ENCODE measurements at places on chromosomes 12 and 14.

GRCh38 chr12:52121824-52122539 is 42.5 kb downstream of the SMIM41 start:
- no peak for DNase-seq

DNA sequence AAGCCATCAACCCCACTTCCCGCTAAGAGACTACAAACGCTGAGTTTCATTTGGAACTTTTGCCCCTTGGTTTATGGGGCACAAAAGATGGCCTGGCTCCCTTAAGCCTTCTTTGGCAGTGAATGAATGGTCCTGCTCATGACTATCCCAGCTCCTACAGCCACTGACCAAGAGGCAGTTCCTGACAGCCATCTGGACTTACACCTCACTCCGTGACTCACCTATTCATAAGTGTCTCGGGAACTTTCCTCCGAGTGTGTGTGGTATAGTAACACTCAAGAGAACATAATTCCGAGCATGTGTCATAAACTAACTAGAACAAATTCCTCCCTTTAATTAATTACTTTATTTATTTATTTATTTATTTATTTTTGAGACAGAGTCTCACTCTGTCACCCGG is 51.9 kb upstream of the NUDT4 start:
- DNase-seq, result no peak

DNA sequence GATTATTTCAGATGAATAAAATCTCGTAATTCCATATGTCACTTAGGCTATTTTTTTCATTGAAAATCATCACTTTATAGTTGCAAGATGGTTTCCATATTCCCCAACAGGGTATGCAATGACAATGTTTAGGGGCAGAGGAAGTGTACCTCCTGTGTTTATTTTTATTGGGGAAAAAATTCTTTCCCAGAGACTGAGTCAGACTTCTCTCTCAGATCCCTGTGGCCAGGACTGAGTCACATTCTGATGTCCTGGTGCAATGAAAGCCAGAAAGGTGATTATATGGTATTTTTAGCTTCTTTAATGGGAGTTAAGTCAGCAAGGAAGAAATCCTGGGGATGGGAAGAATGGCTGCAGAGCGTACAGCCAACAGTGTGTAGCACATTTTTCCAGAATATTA is 196.9 kb upstream of the ALG10 start:
- DNase-seq, result no peak

DNA sequence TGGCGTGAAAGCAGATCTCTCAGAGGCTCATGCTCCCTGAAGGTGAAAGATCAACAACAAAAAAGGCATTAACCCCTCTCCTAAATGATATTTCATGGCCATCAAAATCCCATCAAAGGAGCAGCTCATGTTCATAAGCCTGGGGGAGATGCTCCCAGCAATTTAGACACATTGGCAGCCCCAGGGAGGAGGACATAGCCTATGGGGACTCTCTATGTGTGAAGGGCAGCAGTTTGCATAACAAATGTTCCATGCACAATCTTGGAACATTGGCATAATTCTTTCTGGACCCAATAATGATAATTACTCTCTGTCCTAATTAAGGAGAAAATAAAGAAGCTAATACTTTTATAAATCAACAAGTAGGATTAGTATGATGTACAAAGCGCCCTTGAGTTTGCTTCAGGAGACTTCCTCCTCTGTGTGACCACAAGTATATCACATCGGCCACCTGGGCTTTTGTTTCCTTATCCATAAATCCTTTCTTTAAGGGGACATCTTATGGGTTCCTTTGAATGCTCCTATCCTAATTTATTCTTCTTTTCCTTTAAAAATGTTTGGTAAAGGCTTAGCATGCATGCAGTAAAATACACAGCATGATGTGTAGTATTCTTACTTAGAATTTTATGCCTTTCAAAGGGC is 161.9 kb upstream of the PLEKHG7 start:
- DNase-seq, result no peak

DNA sequence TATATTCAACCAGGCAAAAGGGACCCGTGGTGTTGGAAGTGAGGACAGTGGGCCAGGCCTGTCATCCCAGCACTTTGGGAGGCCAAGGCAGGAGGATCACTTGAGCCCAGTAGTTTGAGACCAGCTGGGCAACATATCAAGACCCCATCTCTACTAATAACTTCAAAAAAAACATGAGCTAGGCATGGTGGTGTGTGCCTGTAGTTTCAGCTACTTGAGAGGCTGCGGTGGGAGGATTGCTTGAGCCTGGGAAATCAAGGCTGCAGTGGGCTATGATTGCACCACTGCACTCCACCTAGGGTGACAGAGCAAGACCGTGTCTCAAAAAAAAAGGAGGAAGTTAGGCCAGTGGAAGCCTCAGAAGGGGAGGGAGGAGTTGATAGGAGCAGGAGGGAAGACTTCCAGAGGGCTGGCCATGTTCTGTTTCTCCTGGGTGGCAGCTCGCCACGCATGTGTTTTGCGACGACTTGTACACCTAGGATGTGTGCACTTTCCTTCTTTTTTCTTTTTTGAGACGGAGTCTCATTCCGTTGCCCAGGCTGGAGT is 10.1 kb downstream of the SLC25A29 start:
- no peak for DNase-seq

DNA sequence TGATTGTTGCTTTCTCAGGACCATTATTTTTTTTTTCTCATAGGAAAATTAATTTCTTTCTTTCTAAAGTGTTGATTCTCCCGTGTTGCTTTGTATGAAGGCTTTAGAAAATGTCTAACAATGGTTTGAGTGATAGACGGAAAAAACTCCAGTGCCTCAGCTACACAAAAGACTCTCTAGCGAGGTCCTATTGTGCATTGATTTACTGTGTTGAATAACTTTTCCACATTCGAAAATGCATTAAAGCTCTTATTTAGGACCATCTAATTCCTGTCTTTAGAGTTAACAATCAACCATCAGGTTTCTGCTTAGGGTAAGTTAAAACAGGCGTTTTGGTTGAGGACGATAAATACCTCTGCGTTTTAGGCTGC is 99.6 kb downstream of the PTPN11 start:
- DNase-seq, result no peak

DNA sequence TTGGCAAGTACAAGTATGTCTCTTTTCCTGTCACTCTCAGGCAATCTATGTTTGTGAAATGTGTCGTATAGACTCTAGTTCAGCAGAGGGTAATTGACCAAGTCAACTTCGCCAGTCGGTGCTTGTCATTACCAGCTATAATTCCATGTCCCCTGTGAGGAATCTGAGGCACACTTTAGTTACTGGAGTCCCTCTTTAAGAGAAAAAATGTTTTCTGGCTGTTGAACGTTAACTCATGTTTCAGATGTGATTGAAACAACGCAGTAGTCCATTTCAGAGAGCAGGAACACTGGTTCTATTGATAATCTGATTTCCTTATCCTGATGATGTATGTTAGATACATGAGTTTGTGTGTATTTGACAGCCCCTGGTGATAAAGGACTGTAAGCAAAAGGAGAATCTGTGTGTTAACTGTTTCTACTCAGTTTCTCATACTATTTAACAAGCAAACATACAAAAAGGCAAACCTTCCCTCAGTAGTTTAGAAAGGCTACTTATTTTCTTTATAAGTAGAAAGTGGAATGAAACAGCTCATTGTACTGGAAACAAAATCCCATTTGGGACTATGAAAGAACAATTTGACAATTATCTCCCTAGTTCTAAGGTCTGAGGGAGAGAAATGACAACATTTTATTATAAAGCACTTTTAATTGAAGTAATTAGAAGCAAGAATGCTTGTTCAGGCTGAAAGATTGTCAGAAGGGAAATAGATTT is 161.1 kb upstream of the TRHDE start:
- no peak for DNase-seq

DNA sequence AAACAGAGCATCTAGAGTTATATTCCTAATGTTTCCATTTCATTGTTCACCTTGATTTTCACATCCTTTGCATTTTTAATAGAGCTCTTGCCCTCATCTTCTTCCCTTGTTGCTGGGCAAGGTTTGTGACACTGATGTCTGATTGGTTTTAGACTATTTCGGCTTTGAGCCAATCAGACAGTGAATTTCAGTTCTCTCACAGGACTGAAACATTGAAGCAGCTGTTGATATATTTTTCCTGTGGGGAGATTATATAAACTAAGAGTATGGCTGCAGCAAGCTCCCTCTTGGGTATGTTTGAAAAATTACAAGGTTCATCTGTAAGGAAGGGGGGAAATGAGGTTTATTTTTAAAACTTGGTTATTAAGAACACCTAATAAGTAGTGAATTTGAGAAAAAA is 51.2 kb downstream of the ATF7IP start:
- DNase-seq, result no peak

DNA sequence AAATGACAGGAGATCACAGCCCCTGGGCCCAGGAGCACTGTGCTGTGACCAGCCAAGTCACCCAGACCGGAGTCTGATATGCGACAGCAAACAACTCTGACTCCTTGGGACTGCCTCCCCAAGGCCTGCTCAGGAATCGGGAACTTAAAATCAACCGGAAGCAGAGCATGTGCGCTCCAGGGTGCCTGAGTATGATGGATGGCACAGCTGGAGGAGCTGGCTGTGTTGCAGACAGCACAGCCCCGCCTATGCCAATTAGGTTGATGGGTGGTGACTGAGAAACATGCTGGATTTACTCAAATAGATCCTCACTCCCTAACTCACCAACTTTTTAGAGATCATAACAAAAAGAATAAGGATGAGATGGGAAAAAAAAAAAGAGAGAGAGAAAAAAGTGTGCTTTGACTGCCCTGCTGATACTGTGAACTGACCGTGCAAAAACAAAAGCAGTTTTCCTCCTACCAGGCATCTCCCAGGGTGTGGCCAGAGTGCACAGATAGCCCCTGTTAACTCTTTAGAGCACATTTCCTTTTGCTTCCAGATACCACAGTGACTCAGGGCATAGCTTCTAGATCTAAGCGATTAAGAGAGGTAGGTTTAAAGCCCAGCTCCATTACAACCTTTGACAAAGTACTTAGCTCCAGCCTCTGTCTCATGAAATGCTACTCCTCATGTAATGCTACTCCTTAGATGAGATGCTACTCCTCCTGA is 27.4 kb upstream of the STON2 start:
- no peak for DNase-seq

DNA sequence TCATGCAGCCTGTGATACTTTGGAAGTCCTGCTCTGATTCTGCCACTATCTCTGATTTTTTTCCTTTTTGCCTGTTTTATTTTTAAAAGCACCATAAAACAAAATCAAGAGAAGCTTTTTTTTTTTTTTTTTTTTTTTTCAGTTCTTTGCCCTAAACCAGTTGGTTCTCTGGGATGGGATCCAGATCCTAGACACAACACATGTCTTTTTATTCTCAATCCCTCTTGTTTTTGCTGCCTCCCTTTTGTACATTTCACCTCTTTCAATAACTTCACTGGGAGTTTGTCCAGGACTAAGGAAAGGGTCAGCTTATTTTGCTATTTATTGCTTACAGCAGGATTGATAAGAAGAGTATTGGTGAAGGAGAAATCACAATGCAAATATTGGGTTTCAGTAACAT is 139.4 kb downstream of the GRIP1 start:
- no peak for DNase-seq

DNA sequence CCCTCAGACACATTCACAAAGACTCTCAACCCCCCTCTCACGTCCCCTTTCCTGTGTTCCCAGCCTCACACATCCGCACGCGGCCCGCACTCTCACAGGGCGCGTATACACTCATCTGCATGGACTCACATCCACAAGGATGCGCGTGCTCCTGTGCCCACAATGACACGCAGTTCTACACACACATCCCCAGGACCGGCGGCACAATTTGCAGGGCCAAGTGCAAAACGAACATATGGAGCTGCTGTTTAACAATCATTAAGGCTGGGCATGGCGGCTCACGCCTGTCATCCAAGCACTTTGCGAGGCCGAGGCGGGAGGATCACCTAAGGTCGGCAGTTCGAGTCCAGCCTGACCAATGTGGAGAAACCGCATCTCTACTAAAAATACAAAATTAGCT is 36.4 kb upstream of the EML1 start:
- DNase-seq, result no peak

Data from activated naive CD8-positive, alpha-beta T cell treated with anti-CD3 and anti-CD28 coated beads, Interleukin-2, amount 50 U/mL, for 16 hours (primary cell).